Activated CD8-positive, alpha-beta T cell treated with anti-CD3 and anti-CD28 coated beads for 36 hours (primary cell): ENCODE measurements at places on chromosomes 5 and 9. TPM values are rescaled to one million over a fixed set of nuclear protein-coding genes. Genes with fewer than 3 reads are reported as not detected.

GRCh38 chr5:134545070-134545868 is 19.8 kb downstream of the JADE2 start:
- peaks cover 48% of the 10 kb centered on the region for H3K36me3 ChIP-seq
- H3K4me3 ChIP-seq, result peak overlapping the region; percentile 76
- DNase-seq, result peak; percentile 61
- peaks cover 71% of the 10 kb centered on the region for H3K4me1 ChIP-seq
- H3K27me3 ChIP-seq, result no peaks in the 10 kb centered on the region
- H3K27ac ChIP-seq, result peak overlapping the region; percentile 96

DNA sequence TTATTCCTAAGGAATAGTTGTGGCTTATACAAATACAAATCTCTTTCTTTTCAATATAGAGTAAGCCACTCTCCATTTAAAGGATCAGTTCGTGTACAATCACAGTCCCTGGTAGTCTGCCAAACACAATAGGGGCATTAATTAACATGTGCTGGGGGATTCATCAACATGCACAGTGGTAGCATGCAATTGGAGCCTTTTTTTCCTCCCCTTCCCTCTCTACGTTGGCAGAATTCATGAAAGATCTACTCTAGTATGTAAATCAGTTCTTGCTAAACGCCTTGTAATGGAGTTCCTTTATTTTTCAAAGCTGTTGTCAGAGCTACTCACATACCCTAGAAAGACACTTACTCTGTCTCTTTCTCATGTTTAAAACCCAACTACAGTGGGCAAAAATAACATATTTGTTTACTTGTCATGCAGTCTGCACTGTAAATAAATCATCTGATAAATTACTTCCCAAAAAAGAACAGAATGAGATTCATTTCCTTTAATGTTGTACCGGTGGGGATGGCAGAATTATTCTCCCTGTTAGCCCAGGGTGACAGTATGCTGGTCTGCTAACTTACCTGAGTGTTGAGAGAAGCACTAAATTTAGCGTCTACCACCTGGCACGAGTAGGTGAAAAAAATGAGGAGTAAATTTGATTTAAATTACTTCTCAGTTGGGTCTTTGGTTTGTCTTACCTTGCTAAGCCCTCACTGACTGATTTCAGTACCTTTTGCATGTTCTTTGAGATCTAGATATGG is 341.5 kb upstream of the CCNH start:
- H3K4me1 ChIP-seq, result no peaks in the 10 kb centered on the region
- H3K4me3 ChIP-seq, result no peak overlapping the region
- H3K27ac ChIP-seq, result no peak overlapping the region
- DNase-seq, result no peak

DNA sequence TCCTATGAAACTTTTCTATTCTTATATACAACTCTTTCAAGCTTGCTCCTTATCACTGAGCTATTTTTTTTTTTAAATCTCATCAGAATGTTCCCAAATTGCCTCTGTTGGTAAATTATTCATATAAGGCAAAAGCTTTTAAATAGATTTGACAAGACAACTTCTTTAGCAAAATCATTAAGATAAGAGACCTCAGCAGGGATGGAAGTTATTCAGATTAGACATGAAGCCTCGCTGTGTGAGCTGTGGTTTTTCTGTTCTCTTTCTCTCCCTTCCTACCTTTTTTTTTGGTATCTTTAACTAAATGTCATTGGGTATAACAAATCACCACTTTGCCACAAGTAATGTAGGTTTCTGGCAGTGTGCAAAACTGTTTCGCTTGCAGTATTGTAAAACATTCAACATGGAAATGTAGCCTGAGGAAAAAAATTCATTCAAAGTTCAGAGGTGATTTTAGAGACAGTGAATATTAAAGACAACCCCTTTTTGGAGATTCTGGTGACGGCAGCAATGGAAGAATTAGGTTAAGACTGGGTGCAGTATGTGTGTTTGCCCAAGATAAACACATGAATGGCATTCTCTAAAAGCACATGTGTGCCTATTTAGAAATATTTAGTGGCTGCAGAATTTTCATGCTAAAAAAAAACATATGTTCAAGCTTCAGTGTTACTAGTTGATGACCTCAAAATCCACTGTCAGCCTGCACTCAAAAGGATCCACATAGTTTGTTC is 467.1 kb downstream of the ZNF608 start:
- no peaks in the 10 kb centered on the region for H3K4me1 ChIP-seq
- H3K27me3 ChIP-seq, result no peaks in the 10 kb centered on the region
- H3K4me3 ChIP-seq, result no peak overlapping the region
- H3K27ac ChIP-seq, result no peak overlapping the region
- DNase-seq, result no peak
- H3K36me3 ChIP-seq, result no peaks in the 10 kb centered on the region

GRCh38 chr5:69074664-69075521 is 18.9 kb upstream of the SLC30A5 start:
- no peak overlapping the region for H3K4me3 ChIP-seq
- no peaks in the 10 kb centered on the region for H3K4me1 ChIP-seq
- H3K36me3 ChIP-seq, result no peaks in the 10 kb centered on the region
- no peaks in the 10 kb centered on the region for H3K27me3 ChIP-seq

- no peaks in the 10 kb centered on the region for H3K4me1 ChIP-seq
- H3K27me3 ChIP-seq, result no peaks in the 10 kb centered on the region
- H3K36me3 ChIP-seq, result no peaks in the 10 kb centered on the region
Measured at GRCh38 chr5:58019614-58020013, 440.3 kb downstream of the PLK2 start.

- no peaks in the 10 kb centered on the region for H3K4me1 ChIP-seq
- no peaks in the 10 kb centered on the region for H3K36me3 ChIP-seq
- DNase-seq, result no peak
- H3K4me3 ChIP-seq, result no peak overlapping the region
- H3K27ac ChIP-seq, result no peak overlapping the region
- no peaks in the 10 kb centered on the region for H3K27me3 ChIP-seq
Measured at GRCh38 chr9:18075253-18075952, 398.6 kb upstream of the ADAMTSL1 start.

GRCh38 chr9:37652261-37652660 is 1.5 kb downstream of the FRMPD1 start:
- H3K27ac ChIP-seq, result no peak overlapping the region
- no peak for DNase-seq
- no peak overlapping the region for H3K4me3 ChIP-seq
- peaks cover 48% of the 10 kb centered on the region for H3K27me3 ChIP-seq
- H3K4me1 ChIP-seq, result peaks cover 8% of the 10 kb centered on the region

DNA sequence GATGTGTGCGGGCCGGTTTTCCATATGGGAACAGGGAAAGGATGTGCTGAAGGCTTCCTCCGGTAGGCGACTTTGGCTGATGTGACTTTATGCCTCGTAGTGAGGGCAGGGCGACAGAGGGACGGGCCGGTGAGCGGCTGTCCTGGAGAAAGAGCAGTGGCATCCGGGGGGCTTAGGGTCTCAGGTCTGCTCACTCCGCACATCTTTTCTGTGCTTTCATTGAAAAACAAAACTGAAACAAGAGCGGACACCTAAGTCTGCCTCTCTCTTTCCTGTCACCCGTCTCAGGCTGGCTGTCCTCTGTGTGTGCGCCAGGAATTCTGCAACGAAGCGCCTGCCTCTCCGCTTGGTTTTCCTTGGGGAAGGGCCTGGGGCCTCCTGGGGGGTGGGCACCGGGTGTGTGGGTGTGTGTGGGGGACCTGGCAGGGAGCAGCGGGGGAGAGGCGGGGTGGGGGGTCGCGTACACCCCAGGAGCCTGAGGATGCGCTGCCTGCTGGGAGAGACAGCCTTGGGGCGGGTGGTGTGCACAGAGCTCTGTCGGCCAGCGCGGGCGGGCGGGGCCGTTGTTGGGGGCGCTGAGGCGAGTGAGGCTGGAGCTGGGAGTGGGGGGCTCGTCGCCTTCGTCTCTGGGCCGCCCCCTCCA is 580 bp upstream of the PRRX2 start:
- peaks cover 7% of the 10 kb centered on the region for H3K4me1 ChIP-seq
- H3K36me3 ChIP-seq, result no peaks in the 10 kb centered on the region
- H3K27me3 ChIP-seq, result peaks cover 13% of the 10 kb centered on the region

DNA sequence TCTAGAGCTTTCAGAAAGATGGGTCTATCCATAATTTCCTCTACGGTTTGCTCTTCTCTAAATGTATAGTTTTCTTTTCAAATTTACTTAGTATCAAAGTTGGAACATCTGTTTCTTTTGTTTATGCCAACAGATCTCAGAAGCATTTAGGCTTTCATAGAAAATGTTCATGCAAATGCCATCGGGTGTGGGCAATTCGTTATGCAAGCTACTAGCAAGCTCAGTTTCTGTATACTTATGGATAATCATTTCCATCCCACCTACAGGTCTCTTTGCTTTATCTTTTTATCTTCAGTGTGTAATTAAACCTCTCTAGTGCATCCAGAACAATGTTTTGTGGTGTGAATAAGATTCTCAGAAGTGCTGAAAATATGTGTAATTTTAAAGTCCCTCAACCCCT is 59.9 kb downstream of the NUDT12 start:
- no peaks in the 10 kb centered on the region for H3K4me1 ChIP-seq
- H3K4me3 ChIP-seq, result no peak overlapping the region
- no peak for DNase-seq
- H3K27me3 ChIP-seq, result peaks cover 4% of the 10 kb centered on the region
- H3K27ac ChIP-seq, result no peak overlapping the region
- no peaks in the 10 kb centered on the region for H3K36me3 ChIP-seq

DNA sequence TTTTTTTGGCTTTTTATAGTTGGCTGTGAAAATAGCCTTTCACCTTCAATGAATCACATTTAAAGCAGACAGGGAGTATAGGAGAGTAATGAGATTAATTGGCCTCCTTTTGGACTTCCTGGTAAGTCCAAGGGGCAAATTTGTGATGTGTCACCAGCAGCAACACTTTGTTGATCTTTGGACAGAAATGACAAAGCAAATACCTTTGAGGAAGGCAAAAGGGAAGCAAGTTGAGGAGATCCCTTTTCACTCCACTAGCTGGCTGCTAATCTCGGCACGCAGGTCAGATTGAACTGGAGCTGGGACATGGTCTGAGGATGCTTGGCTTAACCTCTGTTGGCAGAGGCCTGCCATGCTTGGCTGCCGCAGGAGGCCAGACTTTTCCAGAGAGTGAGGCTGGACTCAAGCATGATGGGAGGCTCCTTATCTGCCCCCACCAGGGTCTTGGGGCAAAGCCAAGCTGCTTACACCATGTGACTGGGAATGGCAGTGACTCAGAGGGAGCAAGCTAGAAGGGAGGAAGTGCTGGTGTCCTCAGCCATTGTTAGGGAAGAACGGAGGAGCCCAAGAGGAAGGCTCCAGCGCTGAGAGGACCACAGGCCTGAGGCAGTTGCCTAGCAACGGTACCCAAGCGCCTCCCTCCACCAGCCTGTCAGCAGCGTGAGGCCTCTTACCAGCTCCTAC is 174.5 kb upstream of the MAP1B start:
- H3K36me3 ChIP-seq, result no peaks in the 10 kb centered on the region
- no peak for DNase-seq
- H3K4me3 ChIP-seq, result no peak overlapping the region

DNA sequence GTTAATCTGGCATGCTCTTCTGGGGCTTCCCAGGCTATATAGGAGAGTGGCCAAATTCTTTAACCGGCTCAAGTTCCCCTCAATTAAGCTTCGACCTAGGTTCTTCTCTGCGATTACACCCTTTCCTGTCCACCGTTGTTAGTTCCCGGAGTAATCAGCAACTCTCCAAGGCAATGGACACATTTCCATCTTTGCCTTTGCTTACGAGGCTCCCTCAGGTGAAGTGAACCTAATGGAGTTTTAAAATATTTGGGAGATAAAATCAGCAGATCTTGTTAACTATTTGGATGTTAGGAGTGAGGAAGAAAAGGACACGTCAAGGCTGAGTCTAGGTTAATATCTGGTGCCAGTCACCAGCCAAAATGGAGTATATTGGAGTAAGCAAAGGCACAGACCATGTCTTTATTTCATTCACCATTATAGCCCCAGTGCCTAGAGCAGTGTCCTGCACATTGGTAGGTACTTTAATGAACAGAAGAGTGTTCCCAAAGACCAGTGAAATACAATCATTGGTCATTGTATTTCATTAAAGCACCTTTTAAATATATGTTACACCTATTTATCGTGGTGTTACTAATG is 515 bp downstream of the UTP15 start:
- peak overlapping the region; percentile 99 for H3K4me3 ChIP-seq
- H3K36me3 ChIP-seq, result peaks cover 33% of the 10 kb centered on the region
- no peaks in the 10 kb centered on the region for H3K27me3 ChIP-seq
- H3K27ac ChIP-seq, result peak overlapping the region; percentile 100
- DNase-seq, result no peak
- H3K4me1 ChIP-seq, result peaks cover 41% of the 10 kb centered on the region

GRCh38 chr5:53032188-53032587 is 43.0 kb downstream of the ITGA2 start:
- DNase-seq, result no peak
- no peaks in the 10 kb centered on the region for H3K27me3 ChIP-seq
- H3K36me3 ChIP-seq, result no peaks in the 10 kb centered on the region
- peak overlapping the region; percentile 57 for H3K27ac ChIP-seq
- peaks cover 27% of the 10 kb centered on the region for H3K4me1 ChIP-seq

The ENC1 gene
- total RNA-seq, result 0.60 TPM

The CCDC171 gene
- 2.3 TPM for total RNA-seq

The GTF2H2 gene
- total RNA-seq, result 35.9 TPM

The FYB1 gene
- 83.0 TPM for total RNA-seq

The ECM2 gene
- total RNA-seq, result not detected

The PDGFRB gene
- total RNA-seq, result 0.74 TPM

The COL27A1 gene
- 9.7 TPM for total RNA-seq

The SARDH gene
- total RNA-seq, result 5.5 TPM

The CARTPT gene
- not detected for total RNA-seq

The ZNG1A gene
- total RNA-seq, result 44.5 TPM
